ENCODE measurements at places on chromosomes 12 and 14.

DNA sequence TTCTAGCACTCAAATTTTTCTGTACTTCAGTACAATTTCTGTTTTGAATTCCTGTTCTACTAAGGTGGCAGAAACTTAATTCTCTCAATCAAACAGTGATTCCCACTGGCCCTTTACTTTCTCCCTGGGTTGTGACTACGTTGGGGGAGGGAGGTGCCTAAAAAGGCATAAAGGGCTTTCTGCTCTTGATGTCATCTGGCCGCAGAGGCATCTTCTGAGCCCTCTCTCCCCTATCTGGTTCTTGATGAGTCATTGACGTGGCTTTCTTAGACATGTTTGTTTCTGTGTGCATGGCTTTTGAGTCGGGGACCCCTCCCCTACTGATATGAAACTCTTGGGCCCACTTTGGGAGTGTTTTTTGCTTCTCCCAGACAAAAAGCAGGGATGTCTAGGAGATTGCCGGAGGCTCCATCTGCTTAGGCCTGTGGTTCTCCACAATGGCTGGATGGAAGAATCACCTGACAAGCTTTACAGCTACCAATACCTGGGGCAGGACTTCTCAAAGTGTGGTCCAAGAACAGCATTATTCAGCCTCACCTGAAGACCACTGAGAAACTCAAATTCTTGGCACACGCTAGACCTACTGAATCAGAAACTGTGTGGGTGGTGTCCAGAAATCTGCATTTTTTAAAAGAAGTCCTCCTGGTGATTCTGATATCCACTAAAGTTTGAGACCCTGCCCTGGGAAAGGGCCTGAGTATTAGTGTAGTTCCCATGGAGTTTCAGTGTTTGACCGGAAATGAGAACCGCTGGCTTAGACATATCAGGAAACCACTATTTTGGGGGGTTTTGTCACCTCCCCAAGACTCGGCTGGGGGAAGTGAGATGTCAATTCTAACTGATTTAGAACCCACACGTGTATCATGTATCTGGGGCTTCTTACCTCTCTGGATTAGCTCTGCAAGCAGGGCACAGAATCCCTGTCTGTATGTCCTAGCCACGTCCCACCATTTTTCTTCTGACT lies 395.7 kb upstream of the PDE3A start:
- no peak for DNase-seq

DNA sequence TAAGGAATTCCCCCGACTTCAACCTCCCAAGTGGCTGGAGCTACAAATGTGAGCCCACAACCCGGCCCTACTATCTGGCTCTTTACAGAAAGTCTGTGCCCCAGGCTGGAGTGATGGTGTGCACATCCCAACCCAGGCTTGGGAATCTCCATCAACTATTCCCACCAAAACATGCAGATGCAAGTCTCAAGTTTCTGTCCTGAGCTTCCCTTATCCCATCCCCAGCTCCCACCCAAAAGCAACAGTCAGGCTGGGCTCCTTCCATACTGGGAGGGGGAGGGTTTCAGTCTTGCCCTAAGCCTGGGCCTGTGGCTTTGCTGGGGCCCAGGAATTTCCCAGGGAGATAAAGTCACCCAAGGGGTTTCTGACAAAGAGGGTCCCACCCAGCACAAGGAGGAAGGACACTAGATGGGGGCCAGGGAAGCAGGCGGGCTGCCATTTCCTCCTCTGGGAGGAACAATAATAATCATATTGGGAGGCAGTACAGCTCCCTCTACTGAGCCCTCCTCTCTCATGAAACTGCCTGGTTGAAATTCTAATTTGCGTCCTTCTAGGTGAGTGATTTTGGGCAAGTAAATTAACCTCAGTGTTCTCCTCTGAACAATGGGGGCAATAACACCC lies 8.0 kb downstream of the SLC8B1 start:
- DNase-seq, result no peak

GRCh38 chr14:35387219-35387618 lies 17.3 kb downstream of the NFKBIA start:
- DNase-seq, result no peak

DNA sequence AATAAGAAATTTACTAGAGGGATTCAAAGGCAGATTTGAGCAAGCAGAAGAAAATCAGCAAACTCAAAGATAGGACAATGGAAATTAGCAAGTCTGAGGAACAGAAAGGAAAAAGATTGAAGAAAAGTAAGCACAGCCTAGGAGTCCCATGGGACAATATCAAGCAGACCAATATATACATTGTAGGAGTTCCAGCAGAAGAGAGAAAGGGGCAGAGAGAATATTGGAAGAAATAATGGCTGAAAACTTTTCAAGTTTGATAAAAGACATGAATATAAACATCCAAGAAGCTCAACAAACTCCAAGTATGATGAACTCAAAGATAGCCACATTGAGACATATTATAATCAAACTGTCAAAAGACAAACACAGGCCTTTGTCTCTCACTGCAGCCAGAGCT lies 25.2 kb downstream of the ATP23 start:
- no peak for DNase-seq

DNA sequence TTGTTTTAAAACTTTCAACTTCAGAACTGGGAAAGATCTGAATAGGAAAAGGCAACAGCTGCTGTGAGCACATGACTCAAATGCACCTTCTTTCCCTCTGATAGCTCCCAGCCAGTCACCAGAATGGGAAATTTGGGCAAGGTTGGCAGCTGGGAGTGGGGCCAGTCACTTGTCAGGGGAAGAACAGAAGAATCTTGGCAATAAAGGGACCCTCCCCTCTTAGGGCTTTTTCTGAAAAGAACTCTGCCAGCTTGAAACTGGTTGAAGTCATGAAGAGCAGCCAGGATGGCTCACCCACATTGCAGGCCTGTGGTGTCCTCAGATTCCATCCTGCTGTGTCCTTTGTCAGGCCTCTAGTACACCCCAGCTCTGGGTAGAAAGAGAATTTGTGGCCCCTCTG lies 10.3 kb upstream of the RIC8B start:
- no peak for DNase-seq

DNA sequence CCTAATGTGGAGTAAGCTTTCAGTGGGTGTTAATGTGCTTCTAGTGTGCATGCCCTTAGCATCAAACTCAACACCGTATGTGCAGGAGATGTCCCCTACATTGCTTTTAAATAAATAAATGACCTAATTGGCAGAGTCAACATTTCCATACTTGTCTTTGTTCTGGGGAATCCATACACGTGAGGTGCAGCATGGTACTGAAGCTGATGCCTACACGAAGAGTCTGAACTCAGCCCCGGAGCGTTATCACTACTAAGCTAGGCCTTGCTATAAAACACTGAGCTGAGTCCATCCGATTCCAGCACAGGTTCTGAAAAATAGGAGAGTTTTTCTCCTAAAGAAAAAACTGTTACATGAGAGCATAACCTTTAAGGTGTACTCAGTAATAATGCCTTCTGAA lies 125.0 kb upstream of the DYRK2 start:
- DNase-seq, result no peak

DNA sequence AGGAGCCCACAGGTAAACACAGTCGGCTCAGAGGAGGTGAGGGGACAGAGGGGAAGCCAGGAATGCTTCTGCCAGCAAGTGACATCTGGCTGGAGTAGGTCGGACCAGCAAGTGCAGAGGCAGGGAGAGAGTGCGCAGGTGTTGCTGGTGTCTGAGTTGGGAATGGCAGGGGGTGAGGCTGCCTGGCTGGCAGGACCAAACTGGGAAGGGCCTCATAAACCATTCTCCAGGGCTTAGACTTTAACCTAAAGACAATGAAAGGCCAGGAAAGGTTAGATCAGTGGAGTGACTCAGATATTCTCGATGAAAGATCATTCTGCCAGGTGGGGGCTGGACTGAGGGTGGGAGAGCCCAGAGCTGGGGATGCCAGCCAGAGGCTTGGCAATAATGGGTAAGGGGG lies 66.4 kb downstream of the ITPK1 start:
- DNase-seq, result no peak

- peak; percentile 51 for DNase-seq
Measured at GRCh38 chr12:114684098-114684869, at the start of gene TBX3. Gene TBX3 (minus strand): TSS chr12:114684175. CDS start chr12:114683200, 975 bp downstream.

GRCh38 chr12:56081393-56082347 lies 1.7 kb downstream of the ERBB3 start:
- DNase-seq, result no peak

GRCh38 chr14:105287249-105288102 lies 13.3 kb downstream of the BRF1 start:
- no peak for DNase-seq

- DNase-seq, result no peak
Measured at GRCh38 chr12:105040476-105040875, 43.8 kb downstream of the ALDH1L2 start.

DNA sequence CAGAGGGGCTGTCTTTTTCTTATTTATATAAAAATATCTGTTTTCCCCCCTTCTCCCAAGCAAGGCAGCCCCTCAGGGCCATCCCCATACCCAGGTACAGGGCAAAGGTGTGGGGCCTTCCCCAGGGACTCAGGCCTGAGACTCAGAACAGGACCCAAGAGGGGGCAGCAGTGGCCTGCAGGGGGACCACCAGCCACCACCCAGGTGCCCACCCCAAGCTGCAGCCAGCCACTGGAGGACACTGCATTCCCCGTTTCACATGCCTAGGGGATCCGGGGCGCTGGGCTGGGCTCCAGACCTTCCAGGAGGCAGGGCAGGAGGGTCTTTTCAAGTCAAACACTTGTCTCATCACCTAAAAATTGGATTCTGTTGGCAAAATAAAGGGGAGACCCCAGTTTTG lies 83.3 kb downstream of the SCARB1 start:
- DNase-seq, result no peak

DNA sequence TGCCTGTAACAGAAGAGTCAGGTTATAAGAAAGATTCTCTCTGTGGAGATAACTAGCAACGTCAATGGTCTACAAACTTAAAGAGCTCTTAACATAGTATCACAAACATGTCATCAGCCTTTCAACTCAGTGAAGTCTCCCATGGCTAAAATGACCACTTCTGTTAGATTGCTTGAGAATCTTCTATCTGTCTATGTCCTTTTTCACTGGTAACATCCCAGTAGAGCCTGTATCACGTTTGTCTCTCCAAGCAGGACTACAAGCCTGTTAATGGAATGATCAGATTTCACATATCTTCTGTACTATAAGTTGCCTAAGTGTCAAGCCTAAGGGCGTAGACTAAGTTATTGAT lies 50.7 kb downstream of the SLC2A13 start:
- no peak for DNase-seq

DNA sequence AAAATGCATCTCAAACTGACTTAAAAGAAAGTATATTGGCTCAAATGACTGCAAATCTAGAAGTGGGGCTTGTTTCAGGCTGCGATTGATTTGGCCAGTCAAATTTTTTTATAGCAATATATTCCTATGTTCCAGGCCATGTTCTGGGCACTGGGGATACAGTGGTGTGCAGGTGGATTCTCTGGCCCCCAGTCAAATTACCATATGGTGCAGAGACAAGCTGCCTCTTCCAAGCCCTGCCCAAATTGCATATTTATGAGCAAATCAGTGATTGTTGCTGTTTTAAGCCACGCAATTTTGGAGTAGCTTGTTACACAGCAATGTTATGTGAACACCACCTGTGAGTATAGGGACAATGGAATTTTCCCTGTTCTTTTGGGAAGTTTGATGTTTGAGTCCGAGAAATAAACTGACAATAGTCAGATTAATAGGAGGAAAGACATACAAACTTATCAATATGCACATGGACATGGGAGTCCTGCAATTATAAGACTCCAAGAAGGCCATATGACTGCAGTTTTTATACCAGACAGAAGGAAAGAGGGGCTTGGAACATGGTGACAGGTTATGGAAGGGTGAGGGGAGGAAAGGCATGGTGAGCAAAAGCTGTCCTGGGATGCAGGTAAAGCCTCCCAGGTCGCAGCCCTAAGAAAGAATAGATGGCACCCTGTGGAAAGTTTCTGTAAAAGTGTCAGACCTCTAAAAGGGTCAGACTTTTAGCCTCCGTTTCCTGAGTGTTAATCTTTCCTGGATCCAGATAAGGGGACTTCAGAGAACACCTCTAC lies 13.1 kb upstream of the CRY1 start:
- no peak for DNase-seq

DNA sequence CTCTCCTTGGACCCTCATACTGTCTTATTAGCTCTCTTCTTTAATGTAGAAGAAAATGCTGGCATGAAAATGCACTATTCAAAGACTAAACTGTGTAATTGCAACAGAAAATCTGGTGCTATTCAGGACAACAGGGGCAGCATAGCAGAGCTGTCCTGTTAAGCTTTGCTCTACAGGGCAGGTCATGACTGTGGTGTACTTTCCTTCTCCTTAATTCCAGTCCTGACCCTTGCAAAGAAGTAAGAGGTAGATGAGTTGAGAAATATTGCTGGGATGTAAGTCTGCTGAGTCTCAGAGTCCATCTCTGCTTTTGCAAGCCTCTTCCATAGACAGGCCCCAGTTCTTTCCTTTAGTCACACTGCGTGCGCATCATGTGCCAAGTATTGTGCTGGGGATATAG lies 52.6 kb upstream of the STK38L start:
- no peak for DNase-seq

- no peak for DNase-seq
Measured at GRCh38 chr12:115396567-115396966, 712.6 kb upstream of the TBX3 start.

DNA sequence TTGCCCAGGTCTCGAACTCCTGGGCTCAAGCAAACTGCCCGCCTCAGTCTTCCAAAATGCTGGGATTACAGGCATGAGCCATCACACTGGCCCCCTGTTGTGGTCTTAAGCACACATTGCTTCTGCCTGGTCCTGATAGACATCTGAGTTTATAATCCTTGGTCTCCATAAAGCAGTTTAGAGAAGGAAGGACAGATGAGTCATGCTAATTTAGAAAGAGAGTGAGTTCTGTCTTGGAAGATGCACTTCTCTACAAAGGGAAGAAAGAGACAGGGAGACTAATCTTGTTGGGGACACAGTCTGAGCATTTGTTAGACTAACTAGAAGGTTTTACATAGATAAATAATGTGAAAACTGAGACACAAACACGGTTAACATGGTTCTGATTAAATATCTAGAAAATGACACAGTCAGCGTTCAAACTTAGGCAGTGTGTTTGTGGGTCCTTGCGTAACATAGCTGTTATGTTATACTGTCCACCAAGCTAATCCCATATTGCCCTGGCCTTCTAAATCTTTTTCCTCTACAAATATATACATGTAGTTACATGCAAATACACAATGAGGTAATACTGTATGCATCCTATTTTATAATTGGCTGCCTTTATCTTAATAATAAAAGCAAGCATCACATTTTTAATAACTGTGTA lies 31.0 kb downstream of the SAMD4A start:
- no peak for DNase-seq
